ENCODE measurements at places on chromosomes 13 and 19.

GRCh38 chr13:35473802-35474201, 2.7 kb downstream of the MAB21L1 start:
- DNase-seq = no peak

GRCh38 chr13:113458253-113459065, 5.2 kb upstream of the ADPRHL1 start:
- DNase-seq = no peak

DNA sequence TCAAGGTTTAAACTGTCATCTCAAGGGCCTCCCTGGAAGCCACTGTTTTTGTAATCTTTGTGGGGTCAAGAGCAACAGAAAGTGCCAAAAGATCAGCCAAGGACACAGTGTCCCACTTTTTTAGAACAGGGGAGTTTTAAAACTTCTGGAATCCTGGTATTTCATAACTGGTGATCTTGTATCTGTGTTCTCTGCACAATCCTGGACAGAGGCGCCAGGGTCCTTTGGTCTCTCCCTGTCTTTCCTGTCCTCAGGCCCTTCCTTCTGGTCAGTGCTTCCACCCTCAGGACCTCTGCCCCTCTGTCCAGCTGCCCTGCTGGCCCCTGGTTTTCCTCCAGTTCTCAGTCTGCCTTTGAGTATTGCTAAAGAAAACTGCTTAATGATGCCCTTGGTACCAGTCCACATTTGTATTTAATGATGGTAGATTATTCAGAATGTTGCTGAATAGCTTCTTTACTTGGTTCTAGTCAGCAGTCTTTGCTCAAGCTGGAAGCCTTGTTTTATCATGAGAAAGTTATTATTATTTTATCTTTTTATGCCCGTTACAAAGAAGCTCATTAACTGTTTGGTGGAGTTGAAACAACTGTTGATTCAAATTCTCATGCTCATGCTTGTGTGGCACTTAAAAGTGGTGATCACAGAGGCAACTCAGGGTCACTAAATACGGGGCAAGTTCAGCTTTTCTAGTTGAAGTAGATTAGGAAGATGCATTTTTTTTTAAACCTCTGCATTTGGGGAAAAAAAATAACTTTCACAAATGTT, 47.5 kb downstream of the WASF3 start:
- DNase-seq = no peak

- DNase-seq = no peak
Measured at GRCh38 chr13:80161219-80161618, 179.7 kb downstream of the SPRY2 start.

DNA sequence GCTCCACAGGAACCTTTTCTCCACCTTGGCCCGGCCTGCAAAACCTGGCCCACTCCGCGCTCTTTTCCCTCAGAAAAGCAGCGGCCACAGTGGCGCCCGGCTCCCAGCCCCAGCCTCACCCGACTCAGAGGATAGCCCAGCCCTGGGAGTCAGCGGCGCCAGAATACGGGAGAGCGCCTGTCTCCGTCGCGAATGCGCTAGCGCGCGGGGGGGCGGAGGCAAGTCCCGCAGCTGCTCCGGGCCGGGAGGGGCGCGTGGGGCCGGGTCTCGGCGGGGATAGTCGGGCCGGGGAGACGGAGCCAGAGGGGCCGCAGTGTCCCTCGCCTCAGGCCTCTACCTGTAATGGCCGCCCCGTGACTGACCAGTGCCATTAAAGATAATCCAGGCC, at the start of gene ZFP30:
Gene ZFP30 (minus strand): TSS at position 165 of the 388 bp plus-strand sequence. CDS start 7,643 bp downstream, outside the sequence.
- peak; percentile 89 for DNase-seq

- no peak for DNase-seq
Measured at GRCh38 chr19:18780631-18781030, 10.5 kb downstream of the COMP start.

- no peak for DNase-seq
Measured at GRCh38 chr13:21998279-21998990, 327.6 kb downstream of the FGF9 start.

DNA sequence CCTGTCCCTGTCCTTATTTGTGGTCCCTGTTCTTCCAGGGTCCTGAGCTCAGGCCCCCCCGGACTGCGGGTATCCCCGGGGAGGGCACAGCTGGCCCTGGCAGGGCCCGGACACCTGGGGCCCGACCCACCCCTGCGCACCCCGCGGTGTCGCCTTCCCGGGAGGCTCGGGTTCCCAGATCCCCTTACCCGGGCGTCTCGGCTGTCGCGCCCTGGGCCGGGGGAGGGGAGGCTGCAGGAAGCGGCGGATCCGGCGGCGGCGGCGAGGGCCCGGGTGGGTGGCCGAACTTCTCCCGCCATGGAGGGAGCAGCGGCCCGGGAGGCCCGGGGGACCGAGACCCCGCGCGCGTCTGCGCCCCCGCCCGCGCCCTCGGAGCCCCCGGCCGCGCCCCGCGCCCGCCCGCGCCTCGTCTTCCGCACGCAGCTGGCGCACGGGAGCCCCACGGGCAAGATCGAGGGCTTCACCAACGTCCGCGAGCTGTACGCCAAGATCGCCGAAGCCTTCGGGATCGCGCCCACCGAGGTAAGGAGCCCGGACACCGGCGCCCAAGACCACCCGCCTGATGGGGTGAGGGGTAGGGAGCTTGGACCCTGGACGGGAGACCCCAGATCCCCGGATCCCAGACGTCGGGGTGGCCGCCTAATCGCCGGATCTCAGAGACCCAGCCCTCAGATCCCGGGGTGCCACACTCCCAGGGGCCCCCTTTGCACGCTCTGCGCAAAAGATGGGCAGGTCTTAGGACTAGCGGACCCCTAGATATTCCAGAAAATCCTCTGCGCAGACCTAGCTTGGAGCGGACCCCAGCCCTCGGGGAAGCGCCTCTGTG, at the start of gene GIPC3:
Gene GIPC3 (plus strand): TSS at position 178 of the 826 bp plus-strand sequence. CDS start 120 bp downstream, at position 298.
- DNase-seq = peak; percentile 42

DNA sequence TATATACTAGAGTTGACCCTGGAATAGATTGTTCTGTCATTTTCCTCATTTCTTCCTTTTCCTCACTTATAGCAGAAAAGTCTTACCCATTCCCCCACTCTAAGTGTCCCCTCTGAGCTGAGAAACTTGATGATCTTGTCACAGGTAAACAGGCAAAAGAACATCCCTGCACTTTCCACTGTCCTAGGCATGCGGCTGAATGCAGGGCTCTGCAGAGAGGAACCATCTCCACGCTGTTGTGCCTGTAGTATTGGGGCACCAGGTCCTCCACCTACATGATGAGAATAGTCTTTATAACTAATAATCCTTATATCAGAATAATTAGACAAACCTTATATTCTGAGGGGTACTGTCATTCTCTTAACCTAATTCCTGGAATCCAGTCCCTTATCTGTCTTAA, 211.3 kb downstream of the RBM26 start:
- no peak for DNase-seq

GRCh38 chr13:31053091-31053490, 108.6 kb downstream of the HSPH1 start:
- no peak for DNase-seq

GRCh38 chr19:55451163-55451964, 8.3 kb upstream of the SHISA7 start:
- peak; percentile 21 for DNase-seq

DNA sequence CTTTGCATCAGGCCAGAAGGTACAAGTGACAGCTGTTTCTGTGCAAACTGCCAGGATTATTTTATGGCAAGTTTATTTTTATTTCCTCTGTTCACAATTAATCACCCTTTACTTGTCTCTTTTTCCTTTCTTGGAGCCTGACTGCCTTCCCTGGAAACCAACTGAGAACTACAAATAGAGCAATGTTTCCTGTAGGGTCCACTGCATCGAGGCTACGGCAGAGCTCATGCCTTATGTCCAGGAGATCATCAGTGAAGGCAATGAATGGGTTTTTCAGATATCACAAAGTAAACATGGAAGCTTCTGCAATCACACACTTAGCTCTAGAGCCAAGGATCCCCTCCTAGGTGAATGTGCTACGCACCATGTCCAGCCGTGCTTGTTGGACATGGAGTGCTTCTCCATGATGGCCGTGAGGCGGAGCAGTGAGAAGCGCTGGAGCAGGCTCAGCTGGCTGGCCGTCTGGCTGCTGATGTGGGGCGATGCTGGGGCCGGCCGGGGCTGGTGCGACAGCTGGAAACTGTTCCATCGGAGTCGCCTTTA, 110.9 kb downstream of the KL start:
- no peak for DNase-seq

- peak; percentile 29 for DNase-seq
Measured at GRCh38 chr13:100646030-100646673, 28.4 kb downstream of the TMTC4 start.

GRCh38 chr13:38685974-38686576, 802 bp upstream of the FREM2 start:
- no peak for DNase-seq

GRCh38 chr19:51145916-51146493, 3.9 kb downstream of the SIGLEC7 start:
- no peak for DNase-seq

GRCh38 chr13:25375727-25376358, 4.1 kb downstream of the ATP8A2 start:
- peak; percentile 37 for DNase-seq

- peak; percentile 63 for DNase-seq
Measured at GRCh38 chr19:45403781-45404556, 900 bp downstream of the PPP1R13L start.

DNA sequence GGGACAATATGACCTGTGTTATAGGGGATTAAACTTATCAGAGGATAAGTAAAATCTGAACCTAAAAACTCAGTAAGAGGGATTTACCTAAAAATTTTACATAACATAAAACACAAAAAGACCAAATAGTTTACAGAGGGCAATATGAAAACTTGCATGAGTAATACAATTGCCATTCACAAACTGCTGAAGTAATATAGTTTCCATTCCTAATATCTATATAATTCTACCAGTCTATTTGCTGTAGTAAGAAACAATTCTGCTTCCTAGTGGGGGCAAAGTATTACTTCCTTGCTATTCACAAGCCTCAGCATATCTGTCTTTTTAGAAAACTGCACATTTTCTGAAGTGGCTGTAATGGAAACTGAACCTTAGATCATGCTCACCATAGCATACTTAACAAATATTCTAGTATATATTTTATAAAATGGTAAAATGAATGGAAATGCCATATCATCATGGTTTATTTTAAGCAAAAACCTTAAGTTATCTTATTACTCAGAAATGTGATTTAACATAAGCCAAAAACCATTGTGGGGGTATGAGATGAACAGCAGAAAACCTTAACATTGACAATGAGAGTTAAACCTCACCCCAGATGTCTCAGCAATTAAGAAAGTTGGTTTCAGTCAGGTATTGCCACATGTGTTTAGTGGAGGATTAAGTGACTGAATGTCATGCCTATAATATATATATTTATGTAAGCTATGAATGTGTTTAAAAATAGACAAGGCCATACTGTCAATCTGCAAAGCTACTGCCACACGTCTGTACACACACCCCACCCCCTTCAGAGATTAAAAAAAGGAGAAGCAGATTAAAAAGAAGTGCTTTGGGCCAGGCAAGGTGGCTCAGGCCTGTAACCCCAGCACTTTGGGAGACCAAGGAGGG, 136.8 kb downstream of the MIPEP start:
- no peak for DNase-seq

DNA sequence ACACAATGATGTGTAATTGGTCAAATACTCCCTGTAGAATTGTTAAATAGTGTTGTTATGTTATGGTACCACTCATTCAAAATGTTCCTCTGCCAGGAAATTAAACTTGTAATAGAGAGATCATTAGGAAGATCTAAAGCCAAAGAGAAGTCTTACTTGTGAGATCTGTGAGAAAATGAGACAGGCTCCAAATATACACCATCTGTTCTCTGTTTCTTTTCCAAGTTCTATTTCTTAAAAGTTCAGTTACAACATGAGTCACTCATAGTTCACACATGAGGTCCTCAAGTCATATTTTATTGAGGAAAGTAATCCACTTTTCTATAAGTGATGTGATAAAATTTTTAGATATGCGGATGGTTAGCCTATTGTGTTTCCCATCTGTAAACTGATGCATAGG, 1038.1 kb upstream of the PRR20A start:
- no peak for DNase-seq

DNA sequence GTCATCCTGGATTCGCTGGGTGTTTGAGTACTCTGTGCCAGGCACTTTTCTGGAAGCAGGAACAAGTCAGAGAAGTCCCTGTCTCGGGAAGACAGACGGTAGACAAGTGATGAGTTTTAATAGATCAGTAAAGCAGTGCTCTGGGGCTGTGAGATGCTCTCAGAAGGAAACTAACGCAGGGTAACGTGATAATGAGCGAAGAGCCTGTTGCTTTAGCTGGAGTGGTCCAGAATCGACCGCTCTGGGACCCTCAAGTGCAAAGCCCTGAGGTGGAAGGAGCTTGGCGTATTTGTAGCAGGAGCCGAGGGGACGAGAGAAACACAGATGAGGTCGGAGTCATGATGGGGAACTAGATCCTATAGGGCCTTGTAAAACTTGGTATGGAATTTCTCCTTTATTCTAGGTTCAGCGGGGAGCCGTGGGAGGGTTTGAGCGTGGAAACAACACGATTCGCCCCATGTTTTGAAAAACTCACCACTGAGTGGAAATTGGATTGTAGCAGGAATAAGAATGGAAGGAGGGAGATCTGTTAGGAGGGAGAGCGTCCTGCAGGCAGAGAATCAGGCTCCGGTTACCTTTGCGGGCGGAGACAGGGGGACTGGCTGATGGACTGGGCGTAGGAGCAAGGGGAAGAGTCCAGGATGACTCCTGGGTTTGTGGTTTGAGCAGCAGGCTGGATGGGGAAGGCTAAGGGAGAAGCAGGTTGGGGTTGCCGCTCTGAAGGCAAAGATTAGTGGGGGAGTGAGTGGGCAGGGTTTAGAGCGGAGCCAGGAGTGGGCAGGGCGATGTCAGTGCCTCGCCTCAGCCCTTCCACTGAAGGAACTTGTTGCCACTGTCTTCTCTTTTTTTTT, 763 bp downstream of the POLD1 start:
- no peak for DNase-seq

DNA sequence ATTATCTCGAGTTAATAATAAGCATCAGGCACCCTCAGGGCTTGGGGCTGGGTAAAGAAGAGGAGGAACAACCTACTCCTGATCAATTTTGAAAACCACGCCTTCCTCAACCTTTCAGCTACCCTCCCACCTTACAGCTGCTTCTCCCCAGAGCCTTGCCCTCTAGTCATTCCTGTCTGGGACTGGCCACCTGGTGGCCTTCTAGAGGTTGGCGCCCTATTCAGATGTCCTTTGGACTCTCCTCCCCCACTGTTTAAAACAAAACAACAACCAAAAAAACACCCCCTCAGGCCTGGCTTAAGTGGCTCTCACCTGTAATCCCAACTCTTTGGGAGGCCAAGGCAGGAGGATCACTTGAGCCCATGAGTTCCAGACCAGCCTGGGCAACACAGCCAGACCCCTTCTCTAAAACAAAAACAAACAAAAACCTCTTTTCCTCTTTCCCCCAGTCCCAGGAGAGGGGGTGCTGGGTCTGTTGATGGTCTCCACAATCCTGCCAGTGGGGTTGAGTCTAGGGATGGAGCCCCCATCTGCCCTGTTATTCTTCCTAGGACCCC, 62.3 kb downstream of the CCDC70 start:
- DNase-seq = no peak

- DNase-seq = no peak
Measured at GRCh38 chr13:45185286-45185685, 15.6 kb downstream of the KCTD4 start.

All from CD4-positive, alpha-beta T cell treated with Interleukin-6 for 4 hours (primary cell).